Panc1 (cell line): ENCODE measurements at places on chromosomes 3 and 15.
A peak's percentile ranks its signal among the peaks of the same experiment; 100 is the strongest.

GRCh38 chr3:44120721-44121582, 120.7 kb upstream of the TOPAZ1 start:
- no peak for DNase-seq

DNA sequence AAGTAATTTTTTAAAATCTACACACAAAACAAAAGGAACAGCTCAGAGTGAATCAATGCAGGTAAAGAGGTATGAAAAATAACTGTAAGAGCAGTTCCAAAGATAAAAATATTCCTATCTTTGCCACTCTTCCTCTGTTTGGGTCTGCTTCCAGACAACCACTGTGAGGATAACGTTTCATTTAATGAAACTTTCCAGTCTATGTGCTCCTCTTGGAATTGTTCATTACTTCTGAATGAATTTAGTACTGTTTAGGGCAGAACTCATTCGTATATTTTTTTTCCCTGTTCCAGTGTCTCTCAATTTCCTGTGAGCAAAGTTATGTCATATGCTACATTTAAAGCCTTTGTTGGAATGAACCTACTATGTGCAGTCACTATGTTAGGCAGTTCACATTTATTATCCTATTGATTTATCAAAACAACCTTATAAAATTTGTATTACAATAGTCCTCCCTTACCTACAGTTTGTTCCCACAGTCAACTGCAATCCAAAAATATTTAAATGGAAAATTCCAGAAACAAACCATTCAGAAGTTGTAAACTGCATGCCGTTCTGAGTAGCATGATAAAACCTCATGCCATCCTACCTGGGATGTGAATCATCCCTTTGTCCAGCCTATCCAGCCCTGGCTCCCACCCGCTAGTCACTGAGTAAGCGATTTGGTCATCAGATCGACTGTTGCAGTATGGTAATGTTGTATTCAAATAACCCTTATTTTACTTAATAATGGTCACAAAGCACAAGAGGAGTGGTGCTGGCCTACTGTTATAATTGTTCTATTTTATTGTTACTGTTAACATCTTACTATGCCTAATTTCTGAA, 98.1 kb downstream of the TMCC1 start:
- peak; percentile 42 for DNase-seq

DNA sequence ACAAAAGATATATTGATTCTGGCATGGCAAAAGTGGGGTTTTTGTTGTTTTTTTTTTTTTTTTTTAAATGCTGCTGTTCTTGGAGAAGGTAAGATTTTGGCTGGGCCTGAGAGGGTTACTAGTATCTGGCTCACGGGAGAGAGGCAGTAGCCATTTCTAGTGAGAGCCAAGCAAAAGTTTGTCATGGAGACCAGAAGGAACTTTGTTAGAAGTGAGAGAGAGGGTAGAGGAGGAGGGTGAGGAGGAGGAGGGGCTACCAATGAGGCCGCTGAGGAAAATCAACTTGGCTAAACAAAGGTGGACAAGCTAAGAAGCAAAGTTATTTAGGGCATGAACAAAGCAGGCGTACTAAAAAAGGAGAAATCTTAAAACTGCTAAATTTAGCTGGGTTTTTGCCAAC, 48.9 kb upstream of the STRIT1 start:
- no peak for DNase-seq

DNA sequence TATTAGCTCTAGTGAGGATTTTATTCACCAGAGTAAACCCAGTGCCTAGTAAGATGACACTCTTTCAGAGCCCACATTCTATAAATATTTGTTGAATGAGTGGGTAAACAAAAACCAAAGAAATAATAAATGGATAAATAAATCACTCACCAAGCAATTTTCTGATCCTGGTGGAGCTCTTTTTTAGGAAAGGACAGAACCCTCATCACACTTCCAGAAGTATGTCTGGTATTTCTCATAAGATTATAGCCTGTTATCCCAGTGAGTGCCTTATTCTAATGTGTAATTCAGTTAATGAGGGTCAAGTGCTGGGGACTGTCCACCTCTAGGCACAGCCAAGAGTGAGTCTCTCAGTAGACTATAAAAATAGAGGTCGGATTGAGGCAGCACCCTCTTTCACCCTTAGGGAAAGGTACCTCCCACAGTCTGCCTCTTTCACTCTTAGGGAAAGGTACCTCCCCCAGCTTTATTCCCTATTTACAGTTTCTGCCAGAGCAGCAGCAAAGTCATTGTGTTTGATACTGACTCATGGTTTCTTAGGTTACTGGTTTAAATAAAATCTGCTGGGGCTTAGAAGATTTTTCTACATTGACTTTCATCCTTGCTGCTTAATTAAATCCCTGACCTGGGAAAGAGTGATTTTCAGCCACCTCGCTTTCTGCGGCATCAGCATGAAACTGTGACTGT, 145.0 kb downstream of the STAC start:
- DNase-seq, result no peak

GRCh38 chr3:29718661-29719065, 437.8 kb downstream of the RBMS3 start:
- DNase-seq, result no peak

DNA sequence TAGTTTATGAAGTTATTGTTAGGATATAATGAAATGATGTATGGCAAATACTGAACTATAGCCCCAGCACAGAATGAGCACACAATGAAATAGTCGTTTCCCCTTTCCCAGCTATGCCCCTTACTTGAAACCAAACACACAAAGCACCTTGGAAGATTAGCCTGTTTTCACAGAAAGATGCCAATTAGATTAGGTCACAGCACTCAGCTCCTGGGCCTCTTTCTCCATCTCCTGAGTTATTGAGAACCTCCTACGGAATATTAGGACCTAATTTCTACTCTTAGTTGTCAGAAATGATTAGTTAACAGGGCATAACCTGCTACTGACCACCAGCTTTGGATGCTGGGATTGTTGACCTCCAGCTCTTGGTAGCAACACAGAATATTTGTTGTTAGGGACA, 269.4 kb upstream of the ROPN1 start:
- no peak for DNase-seq

GRCh38 chr3:195258449-195259153, 12.4 kb downstream of the XXYLT1 start:
- no peak for DNase-seq

GRCh38 chr3:117628823-117629291, 919.3 kb downstream of the TUSC7 start:
- DNase-seq, result no peak

DNA sequence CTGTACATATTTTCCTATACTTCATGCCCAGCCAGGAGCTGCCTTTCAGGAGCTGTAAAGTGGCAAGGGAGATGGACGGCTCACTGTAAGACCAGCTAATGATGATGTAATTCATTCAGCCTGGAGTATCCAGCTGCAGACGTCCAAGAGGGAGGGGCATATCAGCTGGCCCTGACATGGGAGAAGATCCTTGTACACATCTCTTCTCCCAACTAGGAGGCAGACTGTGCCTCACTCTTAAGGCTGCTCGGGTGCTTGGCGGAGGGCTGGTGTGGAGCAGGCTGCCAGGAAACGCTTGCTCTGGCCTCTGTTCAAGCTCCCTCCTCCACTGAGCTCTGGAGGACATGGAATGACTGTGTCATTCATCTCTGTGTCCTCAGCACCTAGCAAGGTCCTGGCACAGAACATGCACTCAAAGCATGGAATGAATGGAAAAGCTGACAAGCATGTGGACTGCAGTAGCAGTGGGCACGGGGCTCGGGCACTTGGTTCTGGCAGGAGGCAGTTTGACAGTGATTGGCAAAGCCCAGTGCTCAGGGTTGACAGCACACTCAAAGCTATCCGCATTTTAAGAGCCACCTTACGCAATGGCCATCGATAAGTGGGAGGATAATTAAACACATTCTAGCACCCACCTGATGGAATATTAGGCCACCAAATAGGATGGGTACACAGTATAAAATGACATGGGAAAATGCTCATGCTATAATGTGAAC, 72.4 kb downstream of the TBC1D2B start:
- DNase-seq, result no peak

DNA sequence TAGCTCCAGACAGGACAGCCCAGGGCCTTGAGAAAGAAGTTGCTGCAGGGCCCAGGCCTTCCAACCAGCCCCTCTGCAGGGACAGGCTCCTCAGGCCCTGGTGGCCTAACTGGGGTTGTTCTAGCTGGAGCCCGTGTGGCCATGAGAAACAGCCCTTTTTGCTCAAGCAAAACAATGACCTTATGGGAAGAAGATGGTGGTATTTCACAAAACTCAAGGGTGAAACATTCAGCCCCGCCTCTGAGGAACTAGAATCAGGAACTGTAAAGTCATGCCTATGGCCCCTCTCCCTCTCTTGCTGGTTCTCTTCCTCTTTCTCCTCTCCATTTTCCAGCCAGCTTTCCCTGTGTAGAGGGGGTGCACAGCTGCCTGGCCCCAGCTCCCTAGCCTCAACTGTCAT, 273.3 kb downstream of the RPLP1 start:
- no peak for DNase-seq

GRCh38 chr15:23616536-23616935, 31.1 kb downstream of the MAGEL2 start:
- no peak for DNase-seq

- DNase-seq, result no peak
These were observed 115.2 kb downstream of the USP13 start for GRCh38 chr3:179768080-179768479.

DNA sequence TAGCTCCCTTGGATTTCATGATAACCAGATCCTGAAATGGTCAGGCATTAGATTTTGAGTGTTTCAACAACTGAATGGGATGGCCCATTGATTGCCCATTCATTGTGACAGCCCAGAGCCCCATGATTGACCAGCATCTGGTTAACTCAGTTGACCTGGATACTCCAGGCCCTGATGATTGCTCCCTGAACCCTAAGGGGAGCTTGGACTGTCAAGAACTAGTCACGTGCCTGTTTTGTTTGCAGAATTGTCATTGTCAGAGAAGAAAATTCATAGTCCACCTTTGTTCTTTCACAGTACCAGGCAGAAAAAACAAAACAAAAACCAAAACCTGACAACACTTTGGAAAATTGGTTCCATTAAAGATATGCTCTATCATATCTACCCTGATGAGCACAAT, 241.3 kb upstream of the ONECUT1 start:
- no peak for DNase-seq

- DNase-seq, result no peak
These were observed 5.1 kb downstream of the TRIM71 start for GRCh38 chr3:32822609-32823498.

GRCh38 chr15:98860281-98861041, 147.1 kb downstream of the PGPEP1L start:
- DNase-seq, result no peak

GRCh38 chr15:73050561-73051295, 1.5 kb upstream of the NEO1 start:
- no peak for DNase-seq

GRCh38 chr3:134544316-134544715, 58.5 kb downstream of the CEP63 start:
- DNase-seq, result no peak

DNA sequence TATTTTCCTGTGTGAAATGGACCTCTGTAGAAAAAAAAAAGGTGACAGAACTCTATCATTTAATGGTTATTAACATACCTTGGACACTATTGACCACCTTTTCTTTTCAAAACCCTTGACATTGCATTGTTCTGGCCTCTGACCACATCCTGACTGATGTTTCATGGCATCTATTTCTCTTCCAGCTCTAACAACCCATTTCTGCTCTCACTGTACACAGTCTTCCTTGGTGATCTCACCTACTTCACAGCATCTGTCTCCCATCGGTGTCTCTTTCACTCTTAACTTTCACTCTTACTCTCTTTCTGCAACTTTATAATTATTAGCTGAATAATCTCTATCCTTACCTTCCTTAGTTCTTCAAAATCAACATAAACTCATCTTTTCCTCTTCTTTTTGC, 217.4 kb upstream of the CD96 start:
- no peak for DNase-seq

- DNase-seq, result no peak
These were observed 30.1 kb downstream of the CCDC54 start for GRCh38 chr3:107407355-107407754.

- DNase-seq, result no peak
These were observed 512.7 kb downstream of the SHQ1 start for GRCh38 chr3:72335458-72336095.

GRCh38 chr3:140843656-140844055, 98.0 kb upstream of the SLC25A36 start:
- no peak for DNase-seq

- no peak for DNase-seq
These were observed 97.7 kb downstream of the RPL39L start for GRCh38 chr3:187041362-187042307.

DNA sequence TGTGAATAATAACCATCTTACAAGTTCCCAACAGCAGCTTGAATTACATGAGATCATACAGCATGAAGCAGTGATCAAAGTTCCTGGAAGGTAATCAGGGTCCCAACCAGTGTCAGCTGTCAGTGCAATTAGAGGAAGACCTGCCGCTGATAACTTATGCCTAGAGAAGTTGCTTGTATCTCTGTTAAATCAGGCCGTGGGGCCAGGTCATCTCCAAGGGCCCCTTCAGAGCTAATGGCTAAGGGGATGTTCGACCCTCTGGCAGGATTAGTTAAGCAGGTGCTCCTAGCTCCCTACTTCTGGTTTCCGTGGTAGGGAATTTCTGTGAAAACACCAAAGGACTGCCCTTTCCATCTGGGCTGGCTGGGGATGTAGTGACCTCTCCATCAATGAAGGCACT, 251.0 kb downstream of the FAM43A start:
- no peak for DNase-seq

GRCh38 chr3:24828551-24828950, 333.9 kb upstream of the THRB start:
- no peak for DNase-seq

DNA sequence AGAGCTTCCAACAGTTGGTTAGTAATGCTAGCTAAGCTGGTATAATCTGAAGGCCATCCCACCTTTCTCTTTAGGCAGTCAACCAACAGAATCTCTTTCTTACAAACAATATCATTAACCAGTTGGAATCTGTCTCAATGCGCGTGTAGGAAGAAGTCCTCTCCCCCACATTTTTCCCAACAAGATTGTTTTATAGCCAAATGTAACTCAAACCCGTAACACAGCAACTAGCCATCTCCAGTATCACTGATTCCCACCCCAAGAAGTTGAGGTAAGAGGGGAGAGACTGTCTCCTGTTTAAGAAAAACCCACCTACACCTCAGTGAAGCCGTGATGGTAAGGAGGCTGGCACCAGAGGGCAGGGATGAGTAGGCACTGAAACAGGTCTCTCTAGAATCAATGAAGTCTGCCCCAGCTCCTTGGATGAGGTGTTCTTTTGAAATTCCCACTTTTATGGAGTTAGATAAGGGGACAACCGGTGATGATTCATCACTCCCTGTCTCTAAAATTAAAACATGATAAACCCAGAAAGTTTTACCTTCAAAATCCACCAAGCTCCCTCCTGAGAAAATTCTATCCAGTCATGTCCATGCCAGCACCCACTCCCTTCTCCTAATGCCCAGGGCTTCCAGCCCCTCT, 30.9 kb downstream of the CDC25A start:
- DNase-seq, result no peak

GRCh38 chr15:22806156-22806555, 19.7 kb downstream of the NIPA1 start:
- no peak for DNase-seq

- no peak for DNase-seq
These were observed 279.8 kb downstream of the ROBO2 start for GRCh38 chr3:77319711-77320110.
